Activated T-helper 1 cell treated with anti-CD3 and anti-CD28 coated beads, Interleukin-12 subunit alpha, Interleukin-12 subunit beta, Interleukin-2, Interleukin-4 antibody, amounts not matched to agents 30 ng/mL and 10 ng/mL and 1 ng/mL, durations not matched to agents 14 hours and 24 hours and 36 hours (primary cell): ENCODE measurements at places on chromosomes 2 and 18. TPM values are rescaled to one million over a fixed set of nuclear protein-coding genes. Genes with fewer than 3 reads are reported as not detected.

- no peak for DNase-seq
These were observed 122.1 kb upstream of the EML6 start for GRCh38 chr2:54601339-54601738.

DNA sequence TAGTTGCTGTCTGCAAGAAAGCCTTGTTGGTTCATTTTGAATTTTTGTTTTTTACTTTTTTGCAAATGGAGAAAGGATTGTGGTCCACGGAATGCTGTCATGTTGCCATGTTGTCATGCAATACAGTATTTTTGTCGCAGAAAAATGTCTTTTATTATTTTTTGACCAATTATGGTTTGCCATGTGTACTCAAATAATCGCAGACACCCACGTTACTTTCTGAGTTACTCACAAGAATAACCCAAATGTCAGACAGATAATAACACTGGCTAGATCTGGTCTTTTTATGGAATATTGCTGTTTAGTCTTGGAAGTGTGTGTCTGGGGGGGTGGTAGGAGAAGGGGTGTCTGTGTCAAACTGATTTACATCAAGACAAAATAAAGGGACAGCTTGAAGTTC, 188.9 kb downstream of the LTBP1 start:
- DNase-seq: no peak

CDH19 gene
- not detected in 2 replicates for total RNA-seq

PLA2R1 gene
- total RNA-seq: not detected in 2 replicates

- no peak for DNase-seq
These were observed 50.5 kb upstream of the TUBA3D start for GRCh38 chr2:131425231-131425941.

CRYGD gene
- total RNA-seq: not detected in 2 replicates

MEP1B gene
- 0.20 TPM in 1 of 2 replicates, not detected in the other for total RNA-seq

DNA sequence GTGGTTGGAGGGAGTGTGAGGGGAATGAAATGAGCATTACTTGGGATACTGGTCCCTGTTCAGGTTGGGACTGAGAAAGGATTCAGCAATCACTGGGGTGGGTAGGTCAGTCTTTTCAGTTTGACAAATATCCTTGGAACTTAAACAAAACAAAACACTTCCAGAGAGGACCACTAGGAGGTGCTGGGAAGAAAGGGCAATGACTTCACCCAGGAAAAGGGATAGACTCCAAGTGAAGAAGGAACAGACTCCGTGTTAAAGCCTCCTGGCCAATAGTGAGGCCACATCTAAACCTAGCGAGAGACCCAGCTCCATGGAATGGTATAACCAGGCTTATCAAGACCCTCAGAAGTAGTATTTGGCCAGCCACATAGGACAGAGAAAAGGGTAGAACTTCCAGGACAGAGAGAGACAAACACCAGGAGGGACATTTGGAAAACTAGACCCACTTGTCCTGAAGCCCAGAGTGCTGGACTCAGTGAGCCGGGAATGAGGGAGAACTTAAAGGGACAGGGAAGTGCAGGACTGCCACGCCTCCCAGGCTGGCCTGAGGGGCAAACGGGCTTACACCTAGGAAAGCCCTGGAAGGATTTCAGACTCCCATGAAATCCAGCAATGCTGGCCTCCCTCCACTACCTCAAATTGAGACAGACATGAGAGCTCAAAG, 19.6 kb upstream of the KCNG3 start:
- DNase-seq: no peak

SCN7A gene
- total RNA-seq: not detected in 2 replicates

STON1 gene
- 1.2 and 1.3 TPM in 2 replicates for total RNA-seq

MEIS1 gene
- not detected in 2 replicates for total RNA-seq

DNA sequence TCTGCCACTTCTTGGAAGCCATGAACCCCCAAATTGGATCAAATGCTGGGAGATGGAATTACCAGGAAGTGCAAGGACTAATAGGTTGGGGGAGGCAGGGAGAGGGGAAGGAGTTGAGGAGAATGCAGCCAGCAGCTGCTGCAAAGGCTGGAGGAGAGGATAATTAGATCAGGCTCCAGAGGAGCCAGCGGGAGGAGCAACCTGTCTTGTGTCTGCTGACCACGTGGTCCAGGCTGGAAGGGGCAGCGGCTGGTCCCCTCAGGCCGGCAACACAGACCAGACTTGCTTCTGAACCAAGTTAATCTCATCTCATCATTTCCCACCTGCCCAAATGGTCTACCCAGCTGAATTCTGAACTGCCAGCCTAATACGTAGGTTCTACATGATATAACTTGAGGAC, 68.3 kb downstream of the MRO start:
- DNase-seq: no peak
